ENCODE measurements at places on chromosomes 3 and 15.

DNA sequence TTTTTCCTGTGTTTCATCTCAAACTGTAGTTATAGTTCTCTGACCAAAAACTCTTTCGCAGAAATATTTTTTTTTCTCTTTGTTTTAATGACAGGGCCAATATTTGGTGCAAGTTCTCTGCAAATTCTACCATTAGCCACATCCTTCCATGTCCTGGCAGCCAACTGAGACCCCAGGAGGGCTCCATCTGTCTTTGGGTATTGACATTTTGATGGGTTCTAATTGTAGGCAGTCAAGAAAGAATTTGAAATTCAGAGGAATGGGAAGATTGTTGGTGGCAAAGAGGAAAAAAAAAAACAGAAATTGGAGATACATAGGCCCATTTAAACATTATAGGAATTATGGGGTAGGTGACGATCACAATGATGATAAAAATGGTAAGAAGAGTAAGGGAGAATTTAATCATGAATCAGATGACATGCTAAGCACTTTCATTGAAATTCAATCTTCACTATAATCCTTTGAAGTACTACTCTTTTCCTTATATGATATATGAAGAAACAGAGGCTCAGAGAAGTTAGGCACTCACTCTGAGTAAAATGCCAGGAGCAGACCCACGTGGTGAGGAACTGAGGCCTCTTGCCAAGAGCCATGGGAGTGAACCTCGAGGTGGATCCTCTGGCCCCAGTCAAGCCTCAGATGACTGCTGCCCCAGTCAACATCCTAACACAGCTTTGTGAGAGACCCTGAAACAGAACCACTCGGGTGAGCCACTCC, 151.4 kb downstream of the PDZRN3 start:
- H3K27ac ChIP-seq = no peak overlapping the region
- peaks cover 4% of the 10 kb centered on the region for H3K27me3 ChIP-seq
- H3K4me3 ChIP-seq = no peak overlapping the region
- no peaks in the 10 kb centered on the region for H3K4me1 ChIP-seq
- DNase-seq = no peak

- no peak for DNase-seq
- peaks cover 44% of the 10 kb centered on the region for H3K4me1 ChIP-seq
- H3K4me3 ChIP-seq = no peak overlapping the region
- no peaks in the 10 kb centered on the region for H3K36me3 ChIP-seq
- no peak overlapping the region for H3K27ac ChIP-seq
These were observed 258.4 kb downstream of the XXYLT1 start for GRCh38 chr3:195012571-195012970.

DNA sequence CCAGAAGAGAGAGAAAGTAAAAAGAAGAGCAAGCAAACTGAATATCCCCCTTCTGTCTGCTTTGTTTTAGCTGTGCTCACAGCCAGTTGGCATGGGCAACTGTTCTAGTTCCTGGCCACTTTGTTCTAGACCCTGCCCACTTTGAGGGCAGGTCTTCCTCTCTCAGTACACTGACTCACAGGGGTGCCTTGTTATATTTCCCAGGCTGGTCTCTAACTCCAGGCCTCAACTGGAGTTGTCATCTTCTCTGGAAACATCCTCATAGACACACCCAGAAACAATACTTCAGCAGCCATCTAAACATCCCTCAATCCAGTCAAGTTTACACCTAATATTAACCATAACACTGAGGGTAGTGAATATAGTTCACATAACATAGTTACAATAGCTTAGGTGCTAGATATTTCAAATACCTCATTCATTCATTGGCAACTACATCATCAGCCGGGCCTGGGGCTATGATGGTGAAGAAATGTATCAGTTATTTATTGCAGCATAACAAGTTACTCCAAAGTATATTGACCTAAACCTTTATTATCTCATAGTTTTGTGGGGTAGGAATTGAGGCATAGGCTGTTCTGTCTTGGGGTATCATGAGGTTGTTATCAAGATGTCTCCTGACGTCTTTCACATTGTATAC, 106.0 kb downstream of the UBE2E2 start:
- no peak for DNase-seq
- no peak overlapping the region for H3K4me3 ChIP-seq
- H3K4me1 ChIP-seq = no peaks in the 10 kb centered on the region
- no peaks in the 10 kb centered on the region for H3K36me3 ChIP-seq

DNA sequence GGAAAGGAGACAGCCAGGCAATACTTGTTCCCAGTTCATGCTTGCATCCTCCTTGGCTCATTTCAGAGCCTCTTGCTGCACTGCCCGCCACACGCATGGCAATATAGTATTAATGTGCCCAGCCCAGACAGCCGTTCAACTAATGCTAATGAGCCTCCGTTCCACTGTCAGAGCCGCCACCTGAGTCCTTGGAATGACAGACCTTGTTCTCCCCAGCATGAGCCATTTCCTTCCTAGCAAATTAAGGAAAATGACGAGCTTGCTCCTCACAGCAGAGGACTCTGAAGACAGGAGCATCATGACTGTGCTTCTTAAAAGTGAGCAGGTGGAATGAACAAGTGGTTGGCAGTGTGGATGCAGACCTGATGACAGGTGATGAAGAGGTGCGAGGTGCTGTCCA, 10.8 kb upstream of the LRRC15 start:
- H3K4me1 ChIP-seq = no peaks in the 10 kb centered on the region
- peaks cover 33% of the 10 kb centered on the region for H3K27me3 ChIP-seq
- H3K36me3 ChIP-seq = no peaks in the 10 kb centered on the region
- no peak overlapping the region for H3K4me3 ChIP-seq
- DNase-seq = no peak
- H3K27ac ChIP-seq = no peak overlapping the region

- no peak overlapping the region for H3K4me3 ChIP-seq
- no peaks in the 10 kb centered on the region for H3K36me3 ChIP-seq
- H3K27me3 ChIP-seq = no peaks in the 10 kb centered on the region
- H3K4me1 ChIP-seq = no peaks in the 10 kb centered on the region
- DNase-seq = no peak
- H3K27ac ChIP-seq = no peak overlapping the region
These were observed 142.2 kb downstream of the ALDH1A2 start for GRCh38 chr15:57923306-57923705.

DNA sequence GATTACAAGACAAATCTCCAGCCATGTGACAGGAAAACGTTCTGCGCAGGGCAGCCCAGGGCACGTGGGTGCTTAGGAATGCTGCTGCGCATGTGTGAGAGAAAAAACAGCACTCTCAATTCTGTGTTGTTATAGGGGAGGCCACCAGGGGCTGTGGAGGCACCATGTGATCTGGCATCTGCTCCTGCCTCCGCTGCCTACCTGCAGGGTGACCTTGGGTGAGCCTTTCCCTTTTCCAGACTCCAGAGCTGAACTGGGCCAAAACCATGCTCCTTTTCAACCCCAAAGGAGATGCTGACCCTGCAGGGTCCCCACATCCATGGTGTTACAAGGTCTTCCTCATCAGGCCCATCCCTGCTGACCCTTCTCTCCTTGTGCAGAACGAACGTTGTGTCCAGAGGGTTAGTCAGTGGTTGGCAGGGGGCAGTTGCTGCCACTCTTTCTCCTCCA, 81.5 kb upstream of the RASGRF1 start:
- no peaks in the 10 kb centered on the region for H3K36me3 ChIP-seq
- no peak overlapping the region for H3K27ac ChIP-seq
- DNase-seq = no peak
- H3K4me1 ChIP-seq = peaks cover 52% of the 10 kb centered on the region
- H3K27me3 ChIP-seq = no peaks in the 10 kb centered on the region
- H3K4me3 ChIP-seq = no peak overlapping the region

DNA sequence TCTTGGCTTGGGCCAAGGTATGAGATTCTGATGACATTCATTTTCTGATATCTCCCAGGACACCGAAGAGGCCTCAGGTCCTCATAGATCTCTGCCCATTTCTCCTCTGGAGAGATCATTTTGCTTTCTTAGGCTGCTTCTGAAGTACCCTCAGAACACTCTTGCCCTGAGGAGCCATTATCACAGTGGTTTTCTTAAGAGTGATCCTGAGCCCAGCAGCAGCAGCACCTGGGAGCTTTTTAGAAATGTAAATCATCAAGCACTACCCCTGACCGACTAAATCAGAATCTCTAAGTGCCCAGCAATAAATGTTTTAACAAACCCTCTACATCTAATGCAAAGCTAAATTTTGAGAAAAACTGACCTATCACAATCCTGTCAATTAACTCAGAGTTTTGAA, 40.6 kb upstream of the SLC9A9 start:
- no peak for DNase-seq
- H3K4me3 ChIP-seq = no peak overlapping the region
- no peaks in the 10 kb centered on the region for H3K27me3 ChIP-seq
- no peak overlapping the region for H3K27ac ChIP-seq
- no peaks in the 10 kb centered on the region for H3K4me1 ChIP-seq

GRCh38 chr3:178019645-178020044, 516.6 kb upstream of the KCNMB2 start:
- no peak for DNase-seq
- H3K27ac ChIP-seq = no peak overlapping the region
- H3K4me1 ChIP-seq = no peaks in the 10 kb centered on the region
- no peak overlapping the region for H3K4me3 ChIP-seq
- H3K36me3 ChIP-seq = no peaks in the 10 kb centered on the region

GRCh38 chr3:42210726-42211125, 55.3 kb downstream of the CCK start:
- no peaks in the 10 kb centered on the region for H3K27me3 ChIP-seq
- no peak overlapping the region for H3K27ac ChIP-seq
- no peaks in the 10 kb centered on the region for H3K4me1 ChIP-seq
- H3K36me3 ChIP-seq = no peaks in the 10 kb centered on the region
- H3K4me3 ChIP-seq = no peak overlapping the region

- H3K4me3 ChIP-seq = no peak overlapping the region
- H3K36me3 ChIP-seq = no peaks in the 10 kb centered on the region
- H3K27ac ChIP-seq = no peak overlapping the region
- no peaks in the 10 kb centered on the region for H3K27me3 ChIP-seq
- no peak for DNase-seq
These were observed 64.2 kb downstream of the DMXL2 start for GRCh38 chr15:51558411-51558810.

- H3K27me3 ChIP-seq = peaks cover 75% of the 10 kb centered on the region
- no peak for DNase-seq
- no peaks in the 10 kb centered on the region for H3K4me1 ChIP-seq
- no peak overlapping the region for H3K27ac ChIP-seq
These were observed 39.3 kb downstream of the KY start for GRCh38 chr3:134611516-134611915.

- no peaks in the 10 kb centered on the region for H3K27me3 ChIP-seq
- H3K4me1 ChIP-seq = peaks cover 27% of the 10 kb centered on the region
- H3K36me3 ChIP-seq = no peaks in the 10 kb centered on the region
- H3K4me3 ChIP-seq = no peak overlapping the region
These were observed 42.5 kb downstream of the MCF2L2 start for GRCh38 chr3:183385698-183386613.

DNA sequence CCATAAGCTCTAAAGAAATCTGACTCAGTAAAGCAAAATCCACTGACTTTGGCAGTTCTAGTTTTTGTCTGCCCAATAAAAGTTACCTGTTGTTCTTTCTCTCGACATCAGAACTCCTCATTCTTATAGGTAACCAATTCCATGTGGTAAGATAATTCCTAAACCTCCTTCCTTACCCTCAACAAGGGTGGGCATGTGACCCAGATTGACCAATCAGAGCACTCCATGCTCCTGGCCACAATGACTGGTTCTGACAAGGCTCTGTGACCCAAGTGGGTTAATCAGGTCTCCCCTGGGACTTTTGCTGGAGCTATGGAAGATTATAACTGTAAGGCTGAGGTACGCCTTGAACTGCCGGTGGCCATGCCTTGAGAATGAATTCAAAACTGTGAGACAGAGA, 31.7 kb downstream of the LINS1 start:
- no peak overlapping the region for H3K27ac ChIP-seq
- H3K36me3 ChIP-seq = no peaks in the 10 kb centered on the region
- no peaks in the 10 kb centered on the region for H3K27me3 ChIP-seq
- H3K4me1 ChIP-seq = peaks cover 14% of the 10 kb centered on the region

- DNase-seq = no peak
- no peak overlapping the region for H3K4me3 ChIP-seq
- H3K27ac ChIP-seq = no peak overlapping the region
- no peaks in the 10 kb centered on the region for H3K27me3 ChIP-seq
These were observed 33.5 kb downstream of the BDH1 start for GRCh38 chr3:197522183-197522715.

GRCh38 chr15:75347222-75348033, 589 bp downstream of the NEIL1 start:
- no peaks in the 10 kb centered on the region for H3K36me3 ChIP-seq
- H3K27ac ChIP-seq = no peak overlapping the region
- H3K4me1 ChIP-seq = no peaks in the 10 kb centered on the region
- no peaks in the 10 kb centered on the region for H3K27me3 ChIP-seq
- no peak for DNase-seq
- peak overlapping the region; percentile 84 for H3K4me3 ChIP-seq

DNA sequence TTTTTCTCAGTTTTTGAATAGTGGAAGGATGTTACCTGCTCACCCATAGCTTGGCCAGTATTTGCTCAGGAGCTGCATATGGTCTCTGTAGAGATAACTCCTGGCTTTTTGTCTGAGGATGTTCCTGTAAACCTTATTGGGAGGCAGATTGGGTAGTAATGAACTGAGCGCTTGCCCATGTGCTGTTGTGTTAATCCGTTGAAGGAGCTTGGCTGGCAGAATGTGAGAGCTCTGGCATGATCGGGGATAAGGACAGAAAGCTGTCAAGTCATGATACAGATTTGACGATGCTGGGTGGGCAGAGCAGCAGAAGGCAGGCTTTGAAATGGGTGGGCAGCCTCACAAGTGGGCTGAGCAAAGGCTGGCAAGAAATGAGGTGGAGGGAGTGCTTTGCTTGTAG, 27.4 kb downstream of the SH3GL3 start:
- H3K27ac ChIP-seq = no peak overlapping the region
- no peaks in the 10 kb centered on the region for H3K27me3 ChIP-seq
- no peak for DNase-seq
- no peaks in the 10 kb centered on the region for H3K36me3 ChIP-seq
- H3K4me1 ChIP-seq = no peaks in the 10 kb centered on the region
- H3K4me3 ChIP-seq = no peak overlapping the region

DNA sequence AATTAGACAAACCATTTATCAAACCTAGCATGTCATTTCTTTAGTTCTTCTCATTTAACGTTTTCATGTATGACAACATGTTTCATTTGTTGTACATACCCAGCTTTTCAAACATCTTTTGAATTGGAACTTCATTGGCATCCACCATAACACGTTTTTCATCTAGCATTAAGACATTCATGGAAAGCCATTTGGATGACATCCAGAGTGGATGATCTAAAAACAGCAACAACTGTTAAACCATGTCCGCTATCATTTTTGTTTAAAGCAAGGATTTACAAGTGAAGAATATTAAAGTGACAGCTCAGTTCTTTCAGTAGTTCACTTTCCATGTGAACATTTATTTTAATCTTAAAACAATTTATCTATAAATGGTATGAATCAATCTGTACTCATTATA, 14.5 kb downstream of the GATM start:
- H3K27me3 ChIP-seq = no peaks in the 10 kb centered on the region
- no peaks in the 10 kb centered on the region for H3K4me1 ChIP-seq
- no peak overlapping the region for H3K27ac ChIP-seq
- DNase-seq = no peak
- no peak overlapping the region for H3K4me3 ChIP-seq

- no peaks in the 10 kb centered on the region for H3K4me1 ChIP-seq
- DNase-seq = no peak
- H3K36me3 ChIP-seq = no peaks in the 10 kb centered on the region
- H3K27ac ChIP-seq = no peak overlapping the region
These were observed 251.3 kb downstream of the CTNNB1 start for GRCh38 chr3:41450416-41451231.

All from PC-9 (cell line).